ENCODE measurements at places on chromosomes 7 and 10.

DNA sequence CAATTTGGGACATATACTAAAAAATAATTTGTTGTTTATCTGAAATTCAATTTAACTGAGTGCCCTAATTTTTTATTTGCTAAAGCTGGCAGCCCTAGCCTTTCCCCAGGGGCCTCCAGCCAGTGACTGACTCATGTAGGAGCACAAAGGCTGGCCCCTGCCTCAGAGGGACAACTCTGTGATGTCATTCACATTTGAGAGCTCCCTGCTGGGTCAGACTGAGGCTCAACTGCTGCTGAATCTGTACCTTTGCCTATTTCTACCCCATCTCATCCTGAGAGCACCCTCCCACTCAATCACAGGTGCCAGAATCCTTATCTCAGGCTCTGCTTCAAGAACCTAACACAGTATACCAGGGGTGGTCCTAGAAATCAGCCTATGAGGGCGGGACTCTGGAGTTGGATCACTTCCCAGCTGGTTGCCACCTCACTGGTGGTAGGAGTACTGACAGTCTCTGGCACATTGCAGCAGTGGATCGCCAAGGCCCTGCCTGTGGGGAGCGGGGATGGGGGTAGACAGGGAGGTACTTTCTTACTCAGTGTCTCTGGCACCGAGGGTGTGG is 11.6 kb downstream of the GCK start:
- no peak for DNase-seq

- peak; percentile 47 for DNase-seq
Measured at GRCh38 chr7:6375348-6376101, 72.2 kb downstream of the DAGLB start.

GRCh38 chr10:17454161-17455014 is at the start of gene ST8SIA6:
ST8SIA6 (minus strand) TSS chr10:17454595; CDS start chr10:17454255, 340 bp downstream.
- peak; percentile 73 for DNase-seq

- DNase-seq = no peak
Measured at GRCh38 chr10:4678023-4678950, 147.7 kb upstream of the AKR1E2 start.

- no peak for DNase-seq
Measured at GRCh38 chr10:125001313-125002046, 59.6 kb downstream of the ZRANB1 start.

DNA sequence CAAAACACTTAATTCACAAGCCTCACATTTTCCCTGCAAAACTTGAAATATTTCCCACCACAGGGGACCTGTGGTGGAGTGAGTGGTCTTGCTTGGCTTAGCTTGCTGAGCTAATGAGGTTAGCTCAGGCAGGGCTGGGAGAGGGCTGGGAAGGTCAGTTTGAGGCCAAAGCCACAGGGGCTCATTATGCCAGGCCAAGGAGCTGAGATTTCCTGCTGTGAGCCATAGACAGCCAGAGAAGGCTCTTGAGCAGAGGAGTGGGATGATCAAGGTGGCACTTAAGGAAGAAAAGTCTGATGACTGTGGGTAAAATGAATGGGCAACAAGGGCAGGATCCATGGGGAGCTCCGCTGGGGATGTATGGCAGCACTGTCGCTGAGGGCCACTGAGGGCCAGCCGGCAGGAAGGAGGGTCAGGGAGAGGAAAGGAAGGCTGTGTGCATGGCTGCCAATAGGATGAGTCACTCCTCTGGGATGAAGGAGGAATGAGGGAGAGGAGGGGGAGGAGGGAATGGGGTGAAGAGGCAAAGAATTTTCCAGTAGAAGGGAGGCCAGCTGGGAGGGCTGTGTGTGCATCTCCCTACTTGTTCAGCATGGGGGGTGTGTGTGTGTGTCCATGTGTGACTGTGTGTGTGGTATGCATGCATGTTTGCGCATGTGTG is 18.7 kb upstream of the ZNF488 start:
- DNase-seq = no peak

DNA sequence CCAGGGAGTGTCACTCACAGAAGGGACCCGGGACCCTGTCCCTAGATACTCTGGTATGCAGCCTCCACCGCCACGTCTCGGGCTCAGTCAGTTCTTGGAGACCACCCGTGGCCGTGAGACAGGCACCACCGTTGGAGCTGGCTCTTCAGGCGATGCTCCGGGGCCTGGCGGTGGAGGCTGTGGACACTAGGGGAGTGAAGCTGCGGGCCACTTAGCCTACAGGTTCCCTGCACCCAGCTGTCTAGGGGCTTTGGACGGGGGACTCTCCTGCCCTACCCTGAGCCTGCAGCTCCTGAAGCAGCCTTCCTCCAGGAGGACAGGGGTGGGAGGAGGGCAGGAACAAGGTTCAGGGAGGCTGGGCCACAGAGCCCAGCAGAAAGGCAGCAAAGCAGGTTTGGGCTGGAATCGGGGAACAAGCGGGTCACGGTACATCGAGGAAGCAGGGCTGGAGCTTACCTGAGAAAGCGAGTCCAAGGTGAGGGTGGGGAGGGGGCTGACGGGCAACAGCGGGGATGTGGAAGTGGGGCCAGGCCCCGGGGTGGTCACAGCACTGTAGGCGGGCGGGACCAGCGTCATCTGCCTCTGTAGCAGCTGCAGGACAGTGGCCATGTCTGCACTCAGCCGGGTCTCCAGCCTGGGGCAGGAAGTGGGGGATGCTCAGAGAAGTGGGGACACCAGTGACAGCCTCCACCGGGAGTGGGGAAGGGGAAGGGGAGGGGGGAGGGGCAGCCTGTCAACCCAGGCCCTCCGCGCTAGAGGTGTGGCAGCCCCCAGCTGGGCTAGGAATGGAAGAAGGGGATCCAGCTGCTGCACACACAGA is 31.5 kb downstream of the KCNH2 start:
- no peak for DNase-seq

DNA sequence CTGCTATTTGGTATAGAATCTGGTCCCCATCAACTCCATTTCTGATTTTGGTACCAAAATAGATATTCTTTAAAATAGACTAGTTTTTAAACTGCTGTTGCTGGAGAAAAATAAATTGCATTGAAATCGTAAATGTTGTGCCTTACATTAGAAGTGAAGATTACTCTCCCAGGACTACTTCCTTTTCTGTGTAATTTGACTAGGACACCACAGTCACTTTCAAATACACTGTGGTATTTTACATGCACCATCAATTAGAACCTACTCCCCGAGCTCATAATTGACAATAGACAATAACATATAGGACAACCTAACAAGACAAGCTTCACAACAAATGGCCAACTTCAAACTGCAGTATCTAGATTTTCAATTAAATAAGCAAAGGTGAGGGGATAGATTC is 211.5 kb downstream of the DGKB start:
- no peak for DNase-seq

DNA sequence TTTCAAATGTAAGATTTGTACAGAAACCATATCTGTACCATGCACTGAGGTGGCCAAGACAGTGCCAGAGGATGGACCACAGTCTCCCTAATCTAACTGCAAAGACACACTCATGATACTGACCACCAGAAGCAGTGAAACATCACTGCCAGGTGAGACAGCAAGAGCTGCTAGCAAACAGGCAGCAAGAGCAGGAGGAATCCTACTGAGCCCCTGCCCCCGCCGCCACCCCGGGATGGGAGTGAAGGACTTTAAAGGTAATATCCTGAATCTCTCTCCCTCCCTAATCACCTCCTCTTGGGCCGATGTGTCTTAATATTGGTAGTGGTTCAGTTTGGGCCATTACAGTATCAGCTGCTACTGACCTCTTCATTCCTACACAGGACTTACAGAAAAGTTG is 144.3 kb downstream of the XPNPEP1 start:
- DNase-seq = no peak

DNA sequence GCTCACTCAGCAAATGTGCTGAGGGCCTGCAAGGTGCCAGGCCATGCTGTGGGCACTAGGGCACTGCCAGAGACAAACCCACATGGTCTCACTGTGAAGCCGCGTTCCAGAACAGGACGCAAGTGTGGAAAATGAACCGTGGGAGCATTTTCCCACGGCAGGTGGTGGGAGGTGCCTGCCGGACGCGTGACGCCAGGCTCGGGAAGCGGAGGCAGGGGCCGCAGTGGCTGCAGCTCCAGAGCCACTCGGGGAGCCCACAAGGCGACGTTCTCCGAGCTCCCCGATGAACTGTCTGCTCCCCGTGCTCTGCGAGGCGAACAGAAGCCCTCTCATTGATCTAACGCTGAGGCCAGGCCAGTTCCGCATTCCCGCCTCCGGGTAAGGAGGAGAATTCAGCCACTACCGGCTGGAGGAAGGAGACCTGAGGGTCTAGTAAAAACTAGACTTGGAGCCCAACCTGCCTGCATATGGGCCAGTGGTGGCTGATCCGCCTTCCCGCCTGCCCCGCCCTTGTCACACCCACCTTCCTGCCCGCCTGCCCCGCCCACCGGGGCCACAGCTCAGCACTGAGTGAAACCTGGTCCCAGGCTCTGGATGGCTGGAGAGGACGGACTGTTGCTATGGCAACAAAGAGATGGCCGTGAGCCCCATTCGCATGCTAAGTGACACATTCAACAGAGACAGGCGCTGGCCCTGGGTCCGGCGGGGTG is 13.1 kb downstream of the ADGRA1 start:
- peak; percentile 28 for DNase-seq
